ENCODE measurements at places on chromosomes 1 and 21.

- no peak for DNase-seq
These were observed 35.3 kb downstream of the MEGF6 start for GRCh38 chr1:3575993-3576392.

DNA sequence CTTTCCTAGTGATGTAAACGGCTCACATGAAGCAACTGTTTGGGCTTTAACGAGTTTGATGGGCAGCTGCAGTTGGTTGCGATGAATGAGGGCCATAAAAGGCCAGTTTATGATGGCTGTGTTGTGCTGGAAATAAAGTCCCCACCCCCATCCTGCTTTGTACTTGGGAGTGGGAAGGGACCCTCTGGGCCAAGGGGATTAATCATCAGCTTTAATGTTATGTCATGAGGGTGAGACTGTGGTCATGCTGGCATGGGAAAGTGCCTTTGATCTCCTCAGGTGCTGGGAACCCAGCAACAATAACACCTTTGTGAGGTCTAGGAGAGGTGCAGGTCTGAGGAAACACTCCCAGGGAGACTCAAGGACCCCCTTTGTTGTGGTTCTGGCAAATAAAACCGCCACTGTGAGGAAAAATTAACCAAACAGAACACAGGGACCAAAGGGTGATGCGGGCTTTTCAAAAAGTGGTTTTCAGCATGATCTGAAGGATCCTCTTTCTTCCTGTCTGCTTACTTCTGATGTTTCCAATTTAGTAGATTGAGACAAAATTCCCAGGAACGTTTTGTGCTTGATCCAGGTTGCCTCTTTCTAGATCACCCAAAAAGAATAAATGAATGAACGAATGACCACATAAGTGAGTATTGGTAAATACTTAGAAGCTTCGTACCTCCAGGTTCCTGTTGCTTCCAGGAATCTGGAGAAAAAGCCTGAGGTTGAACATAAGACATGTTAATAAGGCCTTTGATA is 257.8 kb upstream of the HOOK1 start:
- DNase-seq, result no peak

GRCh38 chr1:9249534-9250410 is 15.2 kb downstream of the H6PD start:
- no peak for DNase-seq

- peak; percentile 18 for DNase-seq
These were observed 38.9 kb upstream of the TARDBP start for GRCh38 chr1:10973552-10973951.

DNA sequence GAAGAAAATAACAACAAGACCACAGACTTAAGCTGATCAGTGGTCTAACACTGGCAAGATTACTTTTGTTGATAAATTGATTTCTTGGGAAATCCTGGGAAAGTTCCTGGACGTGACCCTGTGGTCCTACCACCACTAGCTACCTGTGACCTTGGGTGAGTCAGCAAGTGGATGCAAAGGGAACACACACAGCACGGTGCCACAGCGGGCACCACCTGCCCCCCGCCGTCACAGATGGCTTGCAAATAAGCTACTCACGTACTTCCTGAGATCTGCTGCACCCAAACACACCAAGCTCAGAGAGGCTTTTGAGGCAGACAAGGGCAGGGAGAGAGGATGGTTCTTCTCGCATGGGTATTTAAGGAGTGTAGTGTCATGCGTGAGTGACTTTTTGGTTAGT is 12.7 kb downstream of the CFAP298 start:
- DNase-seq, result no peak

- no peak for DNase-seq
These were observed 41.1 kb downstream of the EPHA2 start for GRCh38 chr1:16114527-16115467.

- DNase-seq, result no peak
These were observed 15.7 kb downstream of the ZFYVE9 start for GRCh38 chr1:52157582-52157981.

- DNase-seq, result no peak
These were observed 48.6 kb upstream of the ZNHIT6 start for GRCh38 chr1:85756864-85757263.

- DNase-seq, result no peak
These were observed 856.6 kb downstream of the PLA2G4A start for GRCh38 chr1:187685333-187685732.
